ENCODE measurements at places on chromosomes 4 and X. TPM values are rescaled to one million over a fixed set of nuclear protein-coding genes. Genes with fewer than 3 reads are reported as not detected.

The HAND2 gene
- not detected for polyA plus RNA-seq

GRCh38 chrX:119181491-119181890, 53.9 kb upstream of the KIAA1210 start:
- no peak for DNase-seq

The TEX13C gene
- polyA plus RNA-seq: not detected

DNA sequence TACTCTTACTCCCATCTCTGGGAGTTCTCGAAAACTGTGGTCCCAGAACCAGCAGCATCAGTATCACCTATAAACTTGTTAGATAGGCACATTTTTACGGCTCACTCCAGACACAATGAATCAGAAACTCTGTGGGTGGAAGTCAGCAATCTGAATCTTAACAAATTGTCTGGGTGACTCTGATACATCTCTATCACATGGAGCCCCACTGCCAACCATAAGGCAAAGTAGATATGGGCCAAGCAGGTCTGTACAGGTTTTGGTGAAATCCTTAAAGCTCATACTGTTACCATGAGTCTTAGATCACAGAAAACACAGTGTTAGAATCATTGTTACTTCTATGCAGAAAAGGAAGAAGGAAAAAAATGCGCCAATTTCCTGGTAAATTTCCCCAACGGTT, 122.5 kb upstream of the HCCS start:
- DNase-seq: no peak

The GPR50 gene
- 0.11 TPM for polyA plus RNA-seq

The EDA gene
- 6.6 TPM for polyA plus RNA-seq

All from right renal pelvis (tissue), 4 donors.